ENCODE measurements at places on chromosomes 5 and 9. TPM values are rescaled to one million over a fixed set of nuclear protein-coding genes. Genes with fewer than 3 reads are reported as not detected.
A peak's percentile ranks its signal among the peaks of the same experiment; 100 is the strongest.

SLC22A4 gene
- polyA plus RNA-seq = 3.2 TPM

SV2C gene
- not detected for polyA plus RNA-seq

IFNK gene
- polyA plus RNA-seq = not detected

F2RL1 gene
- 0.42 TPM for polyA plus RNA-seq

- no peak for DNase-seq
Measured at GRCh38 chr5:54469622-54470021, 14.1 kb downstream of the HSPB3 start.

DNA sequence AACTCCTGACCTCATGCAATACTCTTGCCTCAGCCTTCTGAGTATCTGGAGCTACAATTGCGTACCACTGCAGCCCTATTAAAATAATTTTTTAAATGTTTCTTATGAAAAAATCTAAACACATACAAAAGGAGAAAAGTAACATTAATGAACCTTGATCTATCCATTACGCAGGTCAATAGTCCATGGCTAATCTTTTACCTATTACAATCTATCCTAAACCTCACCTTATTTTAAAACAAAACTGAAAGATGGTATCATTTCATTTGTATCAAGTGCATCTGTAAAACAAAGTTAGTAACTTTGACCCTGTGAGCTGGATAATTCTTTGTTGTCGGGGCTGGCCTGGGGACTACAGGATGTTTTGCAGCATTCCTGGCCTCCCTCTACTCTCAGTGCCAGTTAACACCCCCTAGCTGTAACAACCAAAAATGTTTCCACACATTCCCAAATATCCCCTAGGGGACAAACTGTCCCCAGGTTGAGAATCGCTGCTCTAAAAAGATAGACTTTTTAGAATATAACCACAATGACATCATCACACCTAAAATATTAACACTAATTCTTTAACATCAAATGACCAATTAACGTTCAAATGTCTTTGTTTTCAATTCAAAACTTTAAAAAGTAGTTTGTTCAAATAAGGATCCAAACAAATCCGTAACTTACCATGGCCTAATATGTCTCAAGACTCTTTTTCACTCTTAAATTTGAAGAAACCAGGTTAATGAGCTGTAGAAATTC, 54.8 kb downstream of the RNF38 start:
- no peak for DNase-seq

DNA sequence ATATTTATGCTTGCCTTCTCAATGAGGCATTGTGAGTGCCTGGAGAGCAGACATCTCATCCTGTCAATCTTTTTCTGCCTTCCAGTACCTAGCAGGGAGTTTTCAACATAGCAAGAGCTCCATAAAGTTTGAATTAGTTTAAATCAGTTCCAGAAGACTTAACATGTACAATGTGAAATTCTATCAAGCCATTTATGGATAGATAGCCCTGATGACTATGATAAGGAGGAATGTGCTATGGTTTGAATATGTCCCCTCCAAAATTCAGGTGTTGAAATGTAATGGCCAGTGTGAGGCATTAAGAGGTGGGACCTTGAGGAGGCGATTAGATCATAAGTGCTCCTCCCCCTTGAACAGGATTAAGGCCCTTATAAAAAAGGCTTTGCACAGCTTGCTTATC, 306.9 kb upstream of the SMARCA2 start:
- no peak for DNase-seq

DNA sequence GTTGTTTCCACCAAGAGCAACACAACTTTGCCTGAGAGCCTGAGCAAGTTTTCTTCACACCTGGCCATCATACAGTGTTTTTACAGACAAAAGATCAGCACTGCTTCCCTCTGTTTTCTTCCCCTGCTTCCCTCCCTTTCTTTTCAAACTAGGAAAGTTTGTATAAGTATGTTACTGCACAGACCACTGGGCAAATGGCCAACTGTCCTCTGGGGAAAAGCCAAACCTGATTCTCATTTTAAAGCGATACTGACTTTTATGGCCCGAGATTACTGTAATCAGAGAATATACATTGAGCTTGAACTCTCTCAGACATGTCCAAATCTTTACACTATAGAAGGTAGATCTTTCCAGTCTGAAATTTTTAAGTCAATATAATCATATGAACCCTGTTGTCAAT, 415.0 kb downstream of the NFIB start:
- peak; percentile 77 for DNase-seq

DNA sequence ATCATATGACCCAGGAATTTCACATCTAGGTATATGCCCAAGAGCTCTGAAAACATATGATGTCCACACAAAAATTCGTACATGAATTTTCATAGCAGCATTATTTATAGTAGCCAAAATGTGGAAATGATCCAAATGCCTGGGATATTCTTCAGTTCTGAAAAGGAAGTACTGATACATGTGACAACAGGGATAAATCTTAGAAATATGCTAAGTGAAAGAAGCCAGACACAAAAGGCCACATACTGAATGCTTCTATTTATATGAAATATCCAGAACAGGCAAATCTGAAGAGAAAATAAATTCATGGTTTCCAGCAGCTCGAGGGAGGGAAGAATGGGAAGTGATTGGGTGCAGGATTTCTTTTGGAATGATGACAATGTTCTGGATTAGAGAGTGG, 16.8 kb upstream of the ZBTB43 start:
- DNase-seq = no peak

GRCh38 chr9:114216976-114217375, 61.6 kb downstream of the COL27A1 start:
- DNase-seq = no peak

DNA sequence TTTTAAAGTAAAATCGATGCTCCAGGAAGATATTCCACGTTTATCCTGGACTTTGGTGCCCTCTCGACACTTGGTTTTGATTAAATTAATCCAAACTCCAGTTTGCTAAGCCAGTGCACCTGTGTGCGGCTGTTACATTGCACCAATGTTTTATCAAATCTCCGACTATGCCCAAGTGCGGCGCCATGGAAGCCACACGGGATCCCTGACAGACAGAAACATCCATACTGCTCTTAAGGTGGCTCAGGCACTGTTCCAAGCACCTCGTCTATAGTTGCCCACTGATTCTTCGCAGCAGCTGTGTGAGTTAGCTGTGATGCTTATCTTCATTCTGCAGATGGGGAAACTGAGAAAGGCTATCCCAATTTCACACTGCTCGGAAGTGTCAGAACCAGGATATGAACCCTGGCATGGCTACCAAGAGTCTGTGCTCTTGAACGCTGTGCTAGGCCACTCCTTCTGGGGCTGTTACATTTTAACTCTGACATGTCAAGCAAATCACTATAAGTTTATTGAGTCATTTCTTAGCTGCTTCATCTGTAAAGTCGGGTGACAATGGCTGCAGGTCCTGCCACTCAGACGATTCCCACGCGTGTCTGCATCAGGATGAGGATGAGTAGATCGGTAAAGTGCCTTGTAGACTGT, 113.0 kb downstream of the ADAMTS2 start:
- DNase-seq = no peak

Data from muscle of arm (tissue), 14 donors.